ENCODE measurements at places on chromosomes 7 and 10.

- no peak for DNase-seq
These were observed 108.7 kb upstream of the PPP2R2D start for GRCh38 chr10:131792011-131792651.

DNA sequence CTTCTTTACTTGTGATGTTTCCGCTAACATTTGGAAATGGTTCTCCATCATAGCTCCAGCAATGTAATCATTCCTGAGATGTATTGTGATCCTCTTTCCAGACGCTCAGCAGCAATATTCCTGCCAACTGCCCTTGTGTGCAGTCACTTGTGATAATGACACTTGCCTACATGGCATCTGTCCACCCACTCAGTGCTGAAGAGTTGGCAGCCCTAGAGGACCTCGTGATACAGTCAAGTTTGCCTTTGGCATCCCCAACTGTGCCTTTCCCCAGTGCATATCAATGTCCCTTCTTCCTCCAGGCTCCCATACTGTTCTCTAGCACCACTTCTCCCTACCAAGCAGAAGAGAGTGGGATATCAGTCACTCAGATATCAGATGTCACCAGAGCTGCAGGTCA lies 64.9 kb downstream of the MYOF start:
- DNase-seq = no peak

DNA sequence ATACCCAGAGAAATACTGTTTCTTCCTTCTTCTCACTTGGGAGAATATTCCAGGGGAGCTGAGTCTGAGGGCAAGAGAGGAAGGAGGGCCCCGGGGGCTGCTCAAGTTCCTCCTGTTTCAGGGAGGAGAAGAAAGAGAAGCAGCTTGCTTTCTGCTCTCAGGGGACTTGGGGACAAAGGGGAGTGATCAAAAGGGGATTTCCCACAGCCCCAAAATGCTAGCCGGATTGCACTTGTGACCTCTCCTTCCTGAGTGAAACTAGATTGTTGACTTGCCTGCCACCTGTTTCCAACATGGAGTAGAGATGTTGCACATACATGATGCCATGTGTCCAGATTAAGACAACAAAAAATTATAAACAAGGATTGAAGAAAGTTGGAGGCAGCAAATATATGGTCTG lies 28.7 kb upstream of the PDCD4 start:
- DNase-seq = no peak

DNA sequence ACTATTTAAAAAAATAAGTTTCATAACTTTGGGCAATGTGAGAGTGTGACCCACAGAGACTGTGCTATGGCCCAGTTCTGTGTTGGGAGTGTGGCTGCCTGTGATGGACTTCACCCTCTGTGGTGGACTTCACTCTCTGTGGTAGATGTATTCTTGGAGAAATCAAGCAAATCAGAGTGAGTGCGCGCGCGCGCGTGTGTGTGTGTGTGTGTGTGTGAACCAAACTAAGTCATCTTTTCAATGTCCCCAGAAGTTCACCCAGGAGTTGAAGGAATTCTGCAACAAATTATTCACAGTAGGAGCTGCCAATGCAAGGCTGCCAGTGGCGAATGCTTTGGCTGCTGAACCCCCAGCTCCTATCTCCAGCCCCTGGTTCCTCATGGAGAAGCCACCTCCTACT lies 184.5 kb downstream of the ADAM12 start:
- no peak for DNase-seq

GRCh38 chr10:78179886-78180705 lies 146.4 kb downstream of the RPS24 start:
- no peak for DNase-seq

DNA sequence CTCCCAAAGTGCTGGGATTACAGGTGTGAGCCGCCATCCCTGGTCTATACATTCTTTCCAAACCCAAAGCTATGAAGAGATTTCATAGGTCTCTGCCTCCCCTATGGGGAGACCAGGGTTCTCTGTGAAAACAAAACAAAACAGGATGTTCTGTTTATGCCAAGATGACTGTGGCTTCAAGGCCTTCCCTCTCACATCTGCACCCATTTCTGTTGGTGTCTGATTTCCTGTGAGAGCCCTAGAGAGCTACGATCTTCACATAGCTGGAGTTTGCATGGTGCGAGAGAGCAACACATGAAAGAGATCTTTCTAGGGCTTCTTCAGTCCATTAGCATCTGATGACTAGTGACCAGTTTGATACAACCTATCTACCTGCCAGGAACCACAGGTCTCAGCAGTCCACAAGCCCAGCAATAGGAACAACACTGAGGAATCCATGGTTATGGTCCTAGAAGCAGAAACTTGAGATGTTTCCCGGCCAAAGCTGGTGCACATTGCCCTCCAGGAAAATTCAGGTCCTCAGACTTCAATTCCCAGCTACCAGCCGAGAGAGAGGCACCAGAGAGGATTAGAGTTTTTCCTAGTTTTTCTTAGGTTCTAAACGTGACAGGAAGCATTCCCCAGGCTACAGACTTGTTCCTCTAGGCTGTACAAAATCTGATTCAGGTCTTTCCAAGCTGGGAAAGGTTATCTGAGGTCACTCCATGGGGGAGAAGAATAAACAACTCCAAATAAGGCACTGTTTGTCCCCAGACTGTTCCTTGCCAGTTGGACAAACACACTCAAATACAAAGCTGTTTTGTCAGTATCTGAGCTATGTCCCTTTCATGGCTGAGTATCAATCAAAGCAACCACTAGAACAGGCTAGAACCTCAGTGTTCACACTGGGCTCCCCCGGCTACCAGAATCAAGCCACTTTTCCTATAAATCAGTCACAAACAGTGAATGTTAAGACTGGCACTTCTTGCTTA lies 259.7 kb downstream of the CALN1 start:
- no peak for DNase-seq

DNA sequence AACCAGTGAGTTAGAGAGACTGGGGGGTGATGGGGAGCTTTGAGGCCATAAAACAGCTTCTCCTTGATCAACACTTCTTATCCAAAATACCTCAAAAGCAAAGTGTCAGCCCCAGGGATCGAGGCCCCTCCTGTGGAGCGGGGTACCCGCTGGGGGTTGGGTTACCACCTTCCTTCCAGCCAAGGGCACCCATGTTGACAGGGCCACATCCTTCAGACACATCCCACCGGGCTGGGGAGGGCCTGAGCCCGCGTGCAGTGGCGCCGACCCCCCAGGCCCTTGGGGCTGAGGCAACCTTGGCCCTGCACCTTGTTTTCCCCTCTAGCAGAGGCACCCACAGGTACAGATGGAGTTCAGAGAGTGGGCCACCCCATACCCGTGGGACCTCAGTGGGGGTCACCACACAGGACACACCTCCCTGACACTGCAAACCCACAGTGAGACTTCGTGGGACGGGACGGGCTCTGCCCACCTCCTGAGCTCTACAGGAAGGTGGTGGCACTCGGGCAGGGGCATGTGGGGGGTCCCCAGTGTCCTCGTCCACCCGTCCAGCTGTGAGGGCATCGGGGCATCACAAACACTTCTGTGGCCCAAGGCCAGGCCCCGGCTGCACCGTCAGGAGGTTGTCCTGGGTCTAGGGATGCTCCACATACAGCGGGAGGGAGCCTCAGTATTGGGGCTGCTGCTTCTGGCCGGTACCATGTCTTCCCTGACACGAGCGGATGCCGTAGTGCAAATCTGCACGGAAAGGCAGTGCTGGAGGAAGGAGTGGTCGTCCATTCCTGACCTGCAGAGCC lies 10.7 kb downstream of the DPYSL4 start:
- no peak for DNase-seq

- DNase-seq = no peak
These were observed 111.7 kb upstream of the LYZL1 start for GRCh38 chr10:29176845-29177832.

DNA sequence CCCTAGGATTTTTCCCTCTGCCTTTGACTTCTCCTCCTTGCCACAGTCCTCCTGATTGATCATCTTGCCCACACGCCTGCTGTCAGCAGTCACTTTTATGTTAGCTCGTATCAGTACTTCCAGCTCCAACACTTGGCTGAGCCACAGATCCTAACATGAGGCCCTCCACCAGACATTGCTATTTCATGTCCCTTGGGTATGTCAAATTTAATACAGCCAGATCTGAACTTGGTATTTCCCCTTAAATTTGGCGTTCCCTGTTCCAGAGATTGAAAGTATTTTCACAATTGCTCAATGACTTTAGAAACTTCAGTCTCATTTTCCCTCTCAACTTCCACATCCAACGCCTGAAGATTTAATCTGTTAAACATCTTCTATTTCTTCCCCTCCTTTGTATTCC lies 140.4 kb downstream of the RNLS start:
- DNase-seq = no peak

DNA sequence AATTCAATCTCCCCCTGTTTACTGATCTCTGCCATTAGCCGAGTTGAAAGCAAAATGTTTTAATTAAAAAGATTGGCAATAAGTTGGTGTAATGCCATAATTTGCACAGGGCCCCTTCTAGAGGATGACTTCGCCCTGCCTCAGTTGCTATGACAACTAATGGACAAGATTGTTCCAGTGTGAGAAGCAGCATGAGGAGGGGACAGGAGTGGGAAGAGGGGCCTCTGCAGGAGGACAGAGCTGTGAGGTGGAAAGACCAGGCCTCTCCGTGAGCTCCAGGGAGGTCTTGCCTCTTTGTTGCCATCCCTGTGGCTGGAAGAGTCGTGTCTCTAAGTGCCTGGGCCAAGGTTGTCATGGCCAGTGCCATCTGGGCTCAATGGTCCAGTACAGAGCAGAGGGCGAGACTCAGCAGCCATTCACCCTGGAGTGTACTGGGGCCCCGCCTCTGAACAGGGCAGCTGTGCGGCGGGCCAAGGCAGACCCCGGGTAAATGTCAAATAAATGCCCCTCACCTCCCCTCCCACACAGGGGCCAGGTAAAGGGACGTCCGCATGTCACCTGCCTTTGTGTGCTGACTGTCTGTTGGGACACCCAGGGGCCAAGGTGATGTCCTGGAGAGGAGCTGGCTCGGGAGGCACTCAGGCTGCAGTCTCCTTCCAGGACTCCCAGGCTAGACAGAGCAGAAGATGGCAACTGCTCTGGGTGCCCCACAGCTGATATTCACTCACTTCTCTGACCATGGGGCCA lies 97.0 kb upstream of the RET start:
- DNase-seq = no peak

GRCh38 chr7:135207406-135208101 lies 3.8 kb downstream of the WDR91 start:
- no peak for DNase-seq

DNA sequence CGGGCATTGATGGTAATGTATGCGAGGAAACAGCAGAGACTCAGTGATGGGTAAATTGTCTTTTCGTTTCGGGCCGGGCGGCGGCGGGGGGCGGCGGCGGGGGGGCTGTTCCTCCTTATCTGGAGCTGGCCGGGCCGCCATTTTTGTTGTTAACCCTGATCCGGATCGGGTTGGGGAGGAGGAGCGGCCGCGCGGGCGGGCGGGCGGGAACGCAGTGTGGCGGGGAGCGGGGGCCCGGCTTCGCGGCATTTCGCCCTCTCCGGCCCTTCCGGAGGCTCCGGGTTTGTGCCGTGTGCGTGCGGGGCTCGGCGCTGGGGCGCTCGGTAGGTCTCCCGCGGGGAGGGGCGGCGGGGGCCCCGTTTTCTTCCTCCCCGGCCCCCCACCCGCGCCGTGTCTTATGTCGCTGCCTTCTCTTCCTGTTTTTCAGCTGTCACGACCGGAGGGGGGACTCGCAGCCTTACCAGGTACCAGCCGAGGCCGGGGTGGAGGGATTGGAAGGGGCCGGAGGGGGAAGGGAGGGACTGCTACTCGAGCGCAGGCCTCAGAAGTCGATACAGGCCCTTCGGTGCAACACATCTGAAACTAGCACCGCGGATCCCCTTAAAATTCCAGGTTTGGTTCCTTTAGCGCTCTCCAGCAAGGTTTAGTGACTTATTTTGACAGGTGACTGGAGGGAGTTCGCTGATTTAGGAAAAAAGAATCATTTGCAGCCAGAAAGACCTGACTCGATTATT lies 820 bp downstream of the WAC start:
- DNase-seq = peak; percentile 32

DNA sequence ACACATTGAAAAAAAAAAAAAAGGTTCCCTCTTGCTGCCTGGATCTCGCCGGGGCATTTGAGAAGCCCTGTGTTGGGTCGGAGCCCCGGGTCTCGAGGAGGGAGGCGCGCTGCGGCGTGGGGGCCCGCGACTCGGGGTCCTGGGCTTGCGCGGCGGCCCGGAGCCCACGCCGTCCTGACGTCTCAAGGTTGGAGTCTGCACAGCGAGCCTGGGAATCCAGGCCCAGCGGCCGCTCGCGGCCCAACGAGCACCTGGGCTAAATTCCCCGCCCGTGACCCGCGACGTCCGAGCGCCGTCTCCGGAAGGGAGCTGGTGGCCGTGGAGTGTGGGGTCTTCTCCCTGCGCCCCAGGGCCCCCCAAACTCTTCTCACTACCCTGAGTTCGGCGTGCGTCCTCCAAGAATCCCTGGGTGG lies 1.4 kb upstream of the CTBP2 start:
- no peak for DNase-seq

DNA sequence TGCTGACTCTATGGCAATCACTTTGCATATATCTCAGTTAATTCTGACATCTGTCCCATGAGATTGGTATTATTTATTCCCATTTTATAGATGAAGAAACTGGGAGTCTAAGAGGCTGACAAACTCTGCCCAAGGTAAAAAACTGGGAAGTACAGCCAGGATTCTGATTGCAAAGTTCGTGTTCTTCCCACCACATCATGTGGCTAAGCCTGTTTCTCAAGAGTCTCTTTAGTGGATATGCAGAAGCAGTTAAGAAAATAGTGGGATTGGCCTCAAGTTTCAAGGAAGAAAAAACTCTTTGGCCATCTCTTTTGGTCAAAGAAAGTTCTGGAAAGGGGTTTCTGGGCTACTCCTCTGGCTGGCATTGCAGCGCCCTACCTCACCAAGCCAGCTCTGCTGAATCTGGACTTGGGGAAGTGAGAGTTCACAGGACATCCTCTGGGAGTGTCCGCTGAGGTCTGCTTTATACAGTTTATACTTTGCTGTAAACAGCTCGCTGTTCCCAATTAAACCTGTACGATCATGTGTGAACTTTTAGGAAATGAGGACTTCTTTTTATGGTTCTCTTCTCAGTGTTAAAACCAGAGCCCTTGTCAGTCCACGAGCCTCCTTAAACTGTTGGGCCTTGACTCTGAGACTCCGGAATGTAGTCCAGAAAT lies 12.2 kb upstream of the BMPR1A start:
- DNase-seq = no peak

All from activated CD8-positive, alpha-beta memory T cell treated with anti-CD3 and anti-CD28 coated beads for 1 hour (primary cell).